ENCODE measurements at places on chromosomes 2 and 18.

DNA sequence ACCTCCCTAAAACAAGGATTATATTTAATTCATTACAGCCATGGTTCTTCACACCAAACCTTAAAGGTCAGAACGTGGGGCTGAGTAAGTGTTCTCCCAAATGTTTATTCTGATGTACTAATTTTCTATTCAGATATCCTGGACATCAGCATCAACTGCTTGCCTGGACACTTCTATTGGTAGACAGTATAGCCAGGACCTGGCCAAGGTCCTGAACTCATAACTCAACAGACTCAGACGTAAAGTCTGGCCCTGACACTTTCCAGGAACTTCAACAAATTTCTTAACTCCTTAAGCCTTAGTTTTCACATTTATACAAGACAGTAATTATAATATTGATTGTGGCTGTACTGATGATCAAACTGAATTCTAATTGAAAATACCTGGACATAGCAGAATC lies 89.1 kb downstream of the AKAIN1 start:
- no peak for DNase-seq

DNA sequence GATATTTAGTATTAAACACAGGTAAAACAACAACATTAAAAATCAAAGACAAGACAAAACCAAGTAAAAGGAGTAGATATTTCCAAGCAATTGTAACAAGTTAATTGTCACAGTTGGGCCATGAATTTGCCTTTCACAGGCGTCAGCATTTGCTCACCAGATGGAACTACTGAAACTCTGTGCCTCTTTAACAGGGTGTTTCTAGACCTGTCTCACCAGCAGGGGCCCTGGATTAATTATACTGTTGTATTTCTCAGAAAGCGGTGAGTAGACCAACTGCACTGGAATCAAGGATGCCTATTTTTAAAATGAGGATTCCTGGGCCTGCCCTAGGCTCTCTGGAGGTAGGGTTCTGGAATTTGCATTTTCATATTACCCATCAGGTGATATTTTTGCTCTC lies 92.6 kb downstream of the UPP2 start:
- no peak for DNase-seq

GRCh38 chr2:142687075-142687474 lies 190.4 kb upstream of the KYNU start:
- DNase-seq = no peak

- no peak for DNase-seq
Observed at GRCh38 chr2:2942906-2943305, 434.7 kb downstream of the EIPR1 start.

DNA sequence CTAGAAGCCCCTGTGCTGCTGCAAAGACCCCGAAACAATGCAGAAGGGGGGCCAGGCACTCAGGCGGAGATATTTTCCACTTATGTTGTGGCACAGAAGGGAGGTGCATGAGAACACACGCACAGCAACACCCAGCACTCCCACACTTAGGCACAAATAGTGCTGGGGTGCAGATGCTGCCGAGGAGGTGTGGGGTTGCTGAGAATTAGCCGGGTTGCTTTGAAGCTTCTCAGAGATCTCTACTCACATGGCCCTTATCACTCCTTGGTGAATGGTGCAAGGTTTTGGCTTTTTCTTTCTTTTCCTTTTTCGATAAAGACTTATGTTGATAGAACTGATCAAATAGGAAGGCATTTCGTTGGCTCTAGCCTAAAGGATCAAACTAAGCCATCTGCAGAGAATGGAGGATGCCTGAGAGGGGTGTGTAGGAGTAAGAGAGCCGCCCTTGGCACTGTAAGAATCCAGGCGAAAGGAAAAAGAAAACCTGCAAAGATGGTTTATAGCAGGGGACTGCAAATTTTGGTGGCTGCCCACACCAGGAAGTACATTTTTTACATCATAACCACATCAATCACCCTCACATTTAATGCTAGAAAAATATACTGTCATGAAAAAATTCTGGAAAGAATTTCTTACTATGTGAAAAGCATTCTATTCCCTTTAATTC lies 27.9 kb upstream of the FHL2 start:
- DNase-seq = no peak

DNA sequence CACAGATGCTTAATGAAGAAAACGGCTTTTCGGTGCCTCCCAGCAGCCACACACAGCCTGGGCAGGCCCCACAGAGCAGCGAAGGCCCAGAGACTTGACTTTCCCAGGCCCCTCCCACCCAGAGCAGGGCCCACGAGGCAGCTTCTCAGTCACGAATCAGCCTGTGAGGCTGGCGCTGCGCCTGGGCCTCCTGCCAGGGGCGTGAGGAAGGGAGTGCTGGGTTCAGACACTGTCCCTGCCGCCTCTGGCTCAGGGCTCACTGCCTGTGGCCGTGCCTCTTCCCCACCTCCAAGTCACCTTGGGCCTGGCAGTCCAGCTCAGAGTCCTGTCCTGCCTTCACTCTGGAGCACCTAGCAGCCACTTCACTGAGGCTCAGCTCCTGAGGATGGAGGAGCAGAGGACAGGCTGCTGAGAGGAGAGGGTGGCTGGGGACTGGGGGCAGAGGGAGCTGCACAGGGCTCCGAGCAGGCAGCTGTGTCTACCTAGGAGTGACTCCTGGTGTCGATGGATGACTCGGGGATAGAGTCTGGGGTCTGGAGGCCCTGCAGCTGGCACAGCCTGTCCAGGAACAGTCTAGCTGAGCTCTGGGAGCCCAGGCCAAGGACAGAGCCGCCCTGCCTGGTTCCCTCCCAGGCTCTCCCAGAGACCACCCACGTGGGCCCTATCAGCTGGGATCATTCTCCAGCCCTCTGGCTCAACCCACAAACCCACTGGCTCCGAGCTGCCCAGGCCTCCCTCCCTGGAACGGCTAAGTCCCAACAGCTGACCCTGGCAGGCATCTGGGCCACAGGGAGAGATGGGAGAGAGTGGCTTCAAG lies 36.4 kb upstream of the FOSL2 start:
- peak; percentile 87 for DNase-seq

DNA sequence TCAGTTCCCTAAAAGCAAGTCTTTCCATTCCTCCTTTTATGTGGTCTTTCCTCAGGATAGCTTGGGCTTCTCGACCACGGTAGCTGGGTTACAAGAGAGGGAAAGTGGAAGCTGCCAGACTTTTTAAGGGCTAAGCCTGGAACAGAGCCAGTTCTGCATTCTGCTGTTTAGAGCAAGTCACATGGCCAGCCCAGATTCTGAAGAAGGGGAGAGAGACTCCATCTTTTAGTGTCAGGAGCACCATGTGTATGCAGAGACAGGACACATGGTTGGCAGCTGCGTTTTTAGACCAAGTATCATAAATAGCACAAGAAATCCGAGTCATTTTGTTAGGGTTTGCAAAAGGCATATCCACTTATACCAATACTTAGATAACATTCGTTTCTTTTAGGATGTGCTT lies 4.7 kb downstream of the HMSD start:
- no peak for DNase-seq

GRCh38 chr18:24913507-24914170 lies 438.3 kb downstream of the ZNF521 start:
- peak; percentile 33 for DNase-seq

DNA sequence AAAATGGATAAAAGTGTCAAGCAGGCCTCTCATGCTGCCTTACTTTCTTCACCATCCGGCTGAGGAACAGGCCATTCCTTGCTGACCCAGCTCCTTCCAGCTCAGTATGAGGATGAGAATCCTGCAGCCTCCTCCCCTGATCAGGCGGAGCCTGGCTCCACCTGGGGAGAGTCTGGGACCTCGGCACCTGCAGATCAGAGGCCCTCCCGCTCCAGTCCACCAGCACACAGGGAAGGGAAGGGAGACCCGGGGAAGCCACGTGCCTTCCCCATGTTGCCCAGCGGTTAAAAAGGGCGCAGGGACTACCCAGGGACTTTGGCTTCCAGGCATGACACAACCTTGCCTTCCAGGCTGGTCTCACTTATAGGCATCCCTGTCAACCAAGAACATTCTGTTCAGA lies 172.0 kb downstream of the NDUFA10 start:
- no peak for DNase-seq

DNA sequence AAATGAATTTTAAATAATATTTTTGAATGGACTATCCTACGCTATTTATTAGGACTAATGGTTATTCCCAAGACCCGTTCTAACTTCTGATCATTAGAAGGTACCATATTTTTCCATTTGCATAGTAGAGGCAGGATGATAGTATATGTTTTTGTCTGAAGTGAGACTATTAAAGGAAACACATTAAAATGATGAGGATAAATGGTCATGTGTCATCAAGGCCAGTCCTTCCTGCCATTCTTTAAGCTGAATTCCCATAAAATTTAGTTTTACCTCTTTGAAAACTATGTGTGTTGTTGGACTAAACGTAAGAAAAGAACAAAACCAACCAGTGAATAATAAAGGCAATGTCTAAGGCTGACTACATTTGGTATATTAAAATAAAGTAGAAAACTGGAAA lies 121.8 kb downstream of the SLC8A1 start:
- DNase-seq = no peak

GRCh38 chr18:74617486-74617885 lies 19.8 kb downstream of the ZNF407 start:
- no peak for DNase-seq

- DNase-seq = no peak
Observed at GRCh38 chr2:5385596-5385995, 306.6 kb upstream of the SOX11 start.

GRCh38 chr2:56287508-56287907 lies 103.7 kb downstream of the CCDC85A start:
- no peak for DNase-seq

- no peak for DNase-seq
Observed at GRCh38 chr2:48635786-48636185, 18.1 kb downstream of the GTF2A1L start.

- no peak for DNase-seq
Observed at GRCh38 chr2:71894261-71894660, 253.4 kb downstream of the CYP26B1 start.

- DNase-seq = no peak
Observed at GRCh38 chr18:50721451-50722120, 98.2 kb downstream of the MRO start.

DNA sequence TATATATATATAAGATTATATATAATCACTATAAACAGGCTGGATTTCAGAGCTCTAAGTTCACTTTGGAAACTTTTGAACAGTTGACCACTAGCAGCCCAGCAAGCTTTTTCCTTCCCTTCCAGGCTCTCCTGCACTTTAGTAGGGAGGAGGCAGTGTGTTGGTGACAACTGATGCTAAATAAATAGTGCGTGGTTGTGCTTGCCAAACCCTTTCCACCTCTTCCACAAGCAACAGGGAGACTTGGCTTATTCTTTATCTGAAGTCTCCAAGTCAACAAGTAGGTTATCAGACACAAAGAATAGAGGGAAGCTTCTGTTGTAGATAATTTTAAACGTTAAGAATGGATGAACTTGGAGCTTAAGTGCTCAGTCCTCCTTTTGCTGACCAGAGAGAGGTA lies 408.2 kb upstream of the HNRNPA3 start:
- no peak for DNase-seq

DNA sequence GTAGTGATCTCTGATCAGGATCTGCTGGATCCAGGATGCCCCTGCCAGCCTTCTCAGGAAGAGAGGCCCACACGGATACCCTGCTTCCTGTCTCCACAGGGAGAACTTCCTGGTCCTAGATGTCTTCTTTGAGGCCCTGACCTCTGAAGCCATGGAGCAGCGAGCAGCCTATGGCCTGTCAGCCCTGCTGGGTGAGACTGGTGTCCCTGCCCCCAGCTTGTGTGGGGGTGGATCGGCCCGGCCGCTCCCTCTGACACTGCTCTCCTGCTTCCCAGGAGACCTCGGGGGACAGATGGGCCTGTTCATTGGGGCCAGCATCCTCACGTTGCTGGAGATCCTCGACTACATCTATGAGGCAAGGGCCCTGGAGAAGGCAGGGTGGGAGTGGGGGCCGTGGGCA lies 6.6 kb downstream of the CHPF start:
- no peak for DNase-seq

- peak; percentile 80 for DNase-seq
Observed at GRCh38 chr2:148720501-148721001, 76.0 kb downstream of the EPC2 start.

DNA sequence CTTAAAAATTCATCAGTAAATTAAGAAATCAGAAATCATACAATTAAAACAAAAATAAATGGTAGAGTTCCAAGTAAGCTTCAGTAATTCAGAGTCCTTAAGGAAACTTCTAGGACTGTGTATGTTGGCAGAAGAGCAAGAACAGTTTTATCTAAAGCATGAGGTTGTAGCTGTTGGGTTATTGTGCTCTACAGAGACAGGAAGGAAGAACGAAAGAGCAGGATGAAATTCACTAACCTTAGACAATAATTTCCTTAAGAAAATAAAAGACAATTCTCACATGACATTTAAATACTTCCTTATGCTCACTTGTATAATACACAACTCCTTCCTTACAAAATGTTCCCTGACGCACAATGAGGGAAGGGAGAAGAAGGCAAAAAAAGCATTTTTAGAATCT lies 133.4 kb downstream of the STK39 start:
- no peak for DNase-seq

DNA sequence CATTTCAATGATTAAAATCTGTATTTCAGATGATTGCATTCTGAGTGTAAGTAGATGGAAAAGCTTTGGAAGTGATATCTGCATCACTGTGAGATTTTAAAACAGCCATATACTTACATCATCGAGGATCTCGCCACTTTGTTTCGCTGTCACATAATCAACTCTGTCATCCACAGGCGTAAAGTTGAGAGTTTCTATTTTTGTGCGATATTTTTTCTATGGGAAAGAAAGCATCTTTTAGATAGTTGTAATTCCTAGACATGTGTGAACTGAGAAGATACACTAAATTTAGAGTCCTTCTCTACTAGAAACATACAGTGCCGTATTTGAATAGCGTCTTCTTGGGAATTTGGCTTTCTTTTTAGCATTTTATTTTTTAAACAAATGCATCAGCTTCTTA lies 158.8 kb downstream of the RIF1 start:
- DNase-seq = no peak

DNA sequence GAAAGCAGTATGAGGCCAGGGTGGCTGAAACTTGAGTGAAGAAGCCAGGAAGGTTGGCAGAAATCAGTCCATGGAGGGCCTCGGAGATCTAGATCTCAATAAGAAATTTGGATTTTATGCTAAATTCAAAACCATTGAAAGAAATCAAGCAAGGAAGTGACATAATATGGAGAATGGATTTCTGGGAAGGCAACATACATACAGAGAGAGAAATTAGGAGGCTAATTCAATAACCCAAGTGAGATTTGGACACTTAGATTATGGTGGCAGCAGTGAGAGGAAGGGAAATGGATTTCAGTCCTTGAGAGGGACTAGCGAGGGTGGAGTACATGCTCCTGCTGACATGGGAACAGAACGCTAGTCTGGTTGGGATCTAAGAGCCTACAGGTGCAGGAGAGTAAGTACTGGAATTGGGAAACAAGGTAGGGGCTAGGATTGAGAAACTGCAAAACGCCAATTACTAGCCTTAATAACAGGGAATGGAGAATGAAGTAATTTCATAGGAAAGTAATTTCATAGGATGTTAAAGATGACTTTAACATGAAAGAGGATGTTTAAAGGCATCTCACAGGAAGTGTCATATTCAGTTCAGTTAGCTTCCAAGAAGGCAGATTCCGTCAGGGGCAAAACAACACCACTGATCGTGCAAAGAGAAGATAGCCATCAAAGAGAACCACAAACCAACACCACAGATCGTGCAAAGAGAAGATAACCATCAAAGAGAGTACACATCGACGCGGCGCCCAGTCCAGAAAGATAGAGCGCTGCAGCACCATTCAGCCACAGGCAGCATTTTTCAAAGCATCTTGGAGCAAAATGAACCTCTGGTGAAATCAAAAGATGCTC lies 27.2 kb downstream of the CDKL4 start:
- no peak for DNase-seq

GRCh38 chr2:168255103-168255502 lies 7.7 kb upstream of the STK39 start:
- DNase-seq = peak; percentile 13
